D721Med (cell line): ENCODE measurements at places on chromosomes 6 and 20.
A peak's percentile ranks its signal among the peaks of the same experiment; 100 is the strongest.

- DNase-seq = no peak
Observed at GRCh38 chr6:149049230-149049629, 268.3 kb upstream of the TAB2 start.

- DNase-seq = no peak
Observed at GRCh38 chr20:7410150-7410549, 530.1 kb downstream of the HAO1 start.

DNA sequence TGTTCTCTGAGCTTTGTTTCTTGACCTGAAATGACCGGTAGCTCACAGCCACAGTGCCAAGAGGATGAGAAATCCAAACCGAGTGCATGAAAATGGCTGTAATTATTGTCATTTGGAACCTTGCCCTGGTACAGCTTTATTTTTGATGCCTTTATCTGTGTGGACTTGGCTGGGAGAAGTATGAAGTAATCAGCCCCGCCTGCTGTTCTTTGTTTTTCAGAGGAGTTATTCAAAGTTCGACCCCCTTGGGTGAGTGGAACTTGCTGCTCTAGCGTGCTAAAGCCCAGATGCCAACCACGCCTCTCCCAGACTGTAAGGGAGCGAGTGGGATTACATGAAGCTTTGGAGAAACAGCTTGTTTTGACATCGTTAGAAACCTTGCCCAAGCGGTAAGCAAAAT lies 48.3 kb downstream of the ECT2L start:
- no peak for DNase-seq

GRCh38 chr6:101462576-101462975 lies 69.1 kb downstream of the GRIK2 start:
- no peak for DNase-seq

GRCh38 chr20:9458138-9458796 lies 56.1 kb upstream of the LAMP5 start:
- DNase-seq = no peak

- no peak for DNase-seq
Observed at GRCh38 chr20:19508449-19508848, 249.6 kb upstream of the RIN2 start.

DNA sequence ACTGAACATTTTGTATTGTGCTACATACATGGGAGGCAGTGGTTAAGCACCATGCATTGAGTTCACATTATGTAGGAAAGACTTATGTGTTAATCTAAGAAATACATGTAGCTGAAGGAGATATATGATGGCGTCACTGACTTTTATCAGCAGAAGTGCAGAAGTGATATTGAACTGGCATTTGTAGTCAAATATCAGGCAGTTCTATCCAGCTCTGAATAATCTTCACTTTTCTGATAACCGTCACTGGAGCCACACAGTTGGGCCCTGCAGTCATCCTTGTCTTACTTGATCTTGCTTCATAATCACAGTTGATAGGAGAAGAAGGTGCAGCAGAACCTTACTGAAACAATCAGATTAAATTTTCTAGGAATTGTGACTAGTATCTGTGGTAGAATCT lies 26.4 kb downstream of the CRISP1 start:
- no peak for DNase-seq

DNA sequence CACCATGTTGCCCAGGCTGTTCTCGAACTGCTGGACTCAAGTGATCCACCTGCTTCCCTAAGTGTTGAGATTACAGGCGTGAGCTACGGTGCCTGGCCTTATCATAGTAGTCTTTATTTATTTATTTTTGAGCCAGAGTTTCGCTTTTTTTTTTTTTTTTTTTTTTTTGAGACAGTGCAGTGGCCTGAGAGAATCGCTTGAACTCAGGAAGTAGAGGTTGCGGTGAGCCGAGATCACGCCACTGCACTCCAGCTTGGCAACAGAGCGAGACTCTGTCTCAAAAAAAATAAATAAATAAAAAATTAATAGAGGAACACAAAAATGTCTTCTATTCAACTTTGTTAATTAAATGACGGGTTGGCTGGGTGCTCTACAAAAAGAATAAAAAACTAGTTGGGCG lies 12.9 kb downstream of the MAPRE1 start:
- DNase-seq = no peak

- DNase-seq = no peak
Observed at GRCh38 chr20:11045412-11046175, 371.8 kb upstream of the JAG1 start.

- no peak for DNase-seq
Observed at GRCh38 chr6:12324748-12325147, 34.6 kb downstream of the EDN1 start.

- no peak for DNase-seq
Observed at GRCh38 chr20:56414842-56415765, 3.0 kb downstream of the CASS4 start.

DNA sequence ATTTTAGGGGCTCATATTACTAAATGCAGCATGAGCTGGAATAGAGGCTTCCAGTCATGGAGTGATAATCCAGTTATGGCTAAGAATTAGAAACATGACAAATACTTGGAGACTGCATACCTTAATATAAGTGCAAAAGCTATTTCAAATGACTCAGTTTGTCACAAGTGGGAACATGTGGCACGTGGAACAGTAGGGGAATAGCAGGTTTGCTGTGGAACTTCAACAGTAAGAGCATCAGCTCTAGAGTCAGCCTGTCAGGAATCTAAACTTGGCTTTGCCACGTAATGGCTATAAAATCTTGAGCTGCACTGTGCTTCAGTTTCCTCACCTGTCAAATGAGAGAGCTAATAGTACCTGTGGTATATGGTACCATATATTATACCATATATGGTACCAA lies 62.1 kb downstream of the HTR1B start:
- no peak for DNase-seq

DNA sequence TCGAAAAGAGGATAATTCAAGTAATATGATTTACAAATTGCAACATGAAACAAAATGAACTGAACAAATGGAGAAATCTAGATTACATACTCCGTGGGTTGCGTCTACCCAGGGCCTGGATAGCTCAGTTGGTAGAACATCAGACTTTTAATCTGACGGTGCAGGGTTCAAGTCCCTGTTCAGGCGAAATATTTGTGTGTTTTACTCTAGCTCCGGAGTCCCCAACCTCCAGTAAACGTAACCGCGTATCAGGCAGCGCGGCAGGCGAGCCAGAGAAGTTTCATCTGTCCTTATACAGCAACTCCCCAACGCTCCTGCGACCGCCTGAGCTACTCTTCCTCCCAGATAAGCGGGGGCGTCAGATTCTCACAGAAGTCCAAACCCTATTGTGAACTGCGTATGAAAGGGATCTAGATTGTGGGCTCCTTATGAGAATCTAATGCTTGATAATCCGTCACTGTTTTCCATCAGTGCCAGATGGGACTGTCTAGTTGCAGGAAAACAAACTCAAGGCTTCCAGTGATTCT lies 176.1 kb downstream of the TRIM27 start:
- DNase-seq = no peak

DNA sequence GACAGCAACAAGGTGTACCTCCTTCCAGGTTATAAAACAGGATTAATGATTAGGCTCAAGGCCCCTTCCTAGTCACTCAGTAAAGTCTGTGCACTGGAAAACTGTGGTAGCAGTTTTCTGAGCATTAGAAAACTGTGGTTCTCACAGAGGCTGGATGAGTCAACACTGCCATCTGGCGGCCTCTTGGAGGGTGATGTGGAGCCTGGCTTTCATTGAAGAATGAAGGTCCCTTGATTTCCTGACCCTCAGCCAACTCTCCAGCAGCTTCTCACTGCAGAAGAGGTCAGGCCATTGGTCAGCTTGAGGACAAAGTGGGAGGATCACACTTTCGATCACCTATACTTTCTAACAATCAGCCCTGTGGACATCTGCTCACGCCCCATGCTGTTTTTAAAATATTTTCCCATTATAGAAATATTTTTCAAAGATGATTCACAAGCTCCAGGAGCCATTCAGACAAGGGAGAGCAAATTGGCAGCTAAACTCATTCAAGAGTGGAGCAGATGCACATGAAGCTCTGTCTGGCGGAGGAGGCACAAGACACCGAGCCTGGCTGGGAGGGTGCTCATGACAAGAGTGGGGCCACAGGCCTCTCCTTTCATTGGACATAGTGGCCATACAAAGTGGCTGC lies 23.2 kb downstream of the PSMB1 start:
- peak; percentile 36 for DNase-seq

- DNase-seq = no peak
Observed at GRCh38 chr6:23940466-23940865, 185.5 kb upstream of the NRSN1 start.

- DNase-seq = no peak
Observed at GRCh38 chr6:167211295-167211648, 53.5 kb upstream of the GPR31 start.

- DNase-seq = peak; percentile 14
Observed at GRCh38 chr20:57656252-57656820, 36.1 kb upstream of the ZBP1 start.

DNA sequence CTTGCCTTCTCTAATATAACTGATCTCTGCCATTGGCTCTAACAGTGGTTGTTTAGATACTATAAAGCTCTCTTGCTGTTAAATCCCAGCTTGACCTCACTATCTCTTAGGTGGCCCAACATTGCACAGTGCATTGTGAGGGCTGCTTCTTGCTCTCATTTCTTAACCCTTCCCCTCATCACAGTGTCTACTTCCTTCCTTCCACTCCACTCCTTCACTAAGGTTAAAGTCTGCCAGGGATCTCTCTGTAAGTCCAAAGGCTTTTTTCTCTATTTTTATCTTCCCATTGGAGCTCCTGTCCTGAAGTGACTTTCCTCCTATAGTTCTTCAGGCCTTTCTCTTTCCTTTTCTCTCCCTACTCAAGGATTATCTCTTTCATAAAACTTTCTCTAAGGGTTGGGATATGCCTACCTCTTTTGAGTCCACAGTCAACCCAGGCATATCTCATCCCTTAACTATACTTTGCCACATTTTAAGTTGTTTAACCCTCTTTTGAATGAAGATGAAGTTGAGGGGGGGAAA lies 4.0 kb upstream of the TBC1D22B start:
- DNase-seq = no peak

DNA sequence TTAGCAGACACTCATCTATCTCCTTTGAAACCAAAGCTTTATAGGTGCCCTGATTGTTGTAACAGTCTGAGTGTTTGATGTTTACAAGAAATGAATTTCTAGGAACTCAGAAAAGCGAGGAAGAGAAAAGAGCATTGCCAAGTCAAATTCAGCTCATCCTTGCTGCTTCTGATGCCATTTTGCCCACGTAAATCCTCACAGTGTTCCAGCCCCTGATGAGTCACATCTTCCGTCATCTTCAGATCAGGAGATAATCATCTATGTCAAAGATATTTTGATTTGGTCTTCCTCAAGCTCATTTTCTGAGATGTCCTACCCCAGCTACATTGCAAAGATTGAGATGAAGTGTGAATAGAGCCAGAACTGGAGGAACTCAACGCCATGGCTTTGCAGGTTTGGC lies 426.2 kb downstream of the BMP2 start:
- no peak for DNase-seq

GRCh38 chr6:112307707-112308106 lies 39.4 kb upstream of the RFPL4B start:
- DNase-seq = no peak

GRCh38 chr20:58876437-58876836 lies 23.9 kb downstream of the GNAS start:
- no peak for DNase-seq
